Astrocyte (in vitro differentiated cells and primary cell): ENCODE measurements at places on chromosomes 16 and 17. TPM values are rescaled to one million over a fixed set of nuclear protein-coding genes. Genes with fewer than 3 reads are reported as not detected.
A peak's percentile ranks its signal among the peaks of the same experiment; 100 is the strongest.

GRCh38 chr16:50188619-50189136 is 35.6 kb downstream of the TENT4B start:
- no peak overlapping the region for H3K4me3 ChIP-seq
- H3K36me3 ChIP-seq = no peaks in the 10 kb centered on the region
- DNase-seq = no peak
- peaks cover 19% of the 10 kb centered on the region for H3K4me1 ChIP-seq
- no peaks in the 10 kb centered on the region for H3K27me3 ChIP-seq

Gene ATP2A1
- total RNA-seq = 1.0 and 2.0 TPM in 2 replicates

DNA sequence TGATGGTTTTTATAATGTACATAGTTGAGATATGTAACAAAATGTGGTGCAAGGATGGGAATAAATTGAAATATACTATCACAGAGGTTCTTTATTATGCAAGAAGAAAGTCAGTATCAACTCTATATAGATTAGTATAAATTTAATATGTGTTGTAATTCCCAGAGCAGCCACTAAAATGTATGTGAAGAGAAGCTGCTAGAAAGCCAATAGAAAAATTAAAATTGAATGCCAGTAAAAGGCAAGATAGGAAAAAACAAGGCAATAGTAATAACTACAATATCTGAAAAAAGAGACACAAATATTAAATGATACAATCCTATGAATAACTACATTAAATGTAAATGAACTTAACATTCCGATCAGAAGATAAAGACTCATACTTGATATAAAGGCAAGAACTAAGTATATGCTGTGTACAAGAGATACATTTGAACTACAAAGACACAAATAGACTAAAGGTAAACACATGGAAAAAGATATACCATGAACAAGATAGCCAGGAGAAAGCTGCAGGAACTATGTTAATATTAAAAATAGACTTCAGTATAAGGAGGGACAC is 92.0 kb downstream of the ABCA8 start:
- no peak overlapping the region for H3K4me3 ChIP-seq
- DNase-seq = no peak
- H3K27me3 ChIP-seq = no peaks in the 10 kb centered on the region
- no peaks in the 10 kb centered on the region for H3K36me3 ChIP-seq
- H3K27ac ChIP-seq = no peak overlapping the region

GRCh38 chr16:19722981-19723380 is 4.9 kb downstream of the IQCK start:
- DNase-seq = no peak
- no peak overlapping the region for H3K4me3 ChIP-seq
- H3K27ac ChIP-seq = no peak overlapping the region
- H3K27me3 ChIP-seq = no peaks in the 10 kb centered on the region
- no peaks in the 10 kb centered on the region for H3K36me3 ChIP-seq
- peaks cover 7% of the 10 kb centered on the region for H3K4me1 ChIP-seq

DNA sequence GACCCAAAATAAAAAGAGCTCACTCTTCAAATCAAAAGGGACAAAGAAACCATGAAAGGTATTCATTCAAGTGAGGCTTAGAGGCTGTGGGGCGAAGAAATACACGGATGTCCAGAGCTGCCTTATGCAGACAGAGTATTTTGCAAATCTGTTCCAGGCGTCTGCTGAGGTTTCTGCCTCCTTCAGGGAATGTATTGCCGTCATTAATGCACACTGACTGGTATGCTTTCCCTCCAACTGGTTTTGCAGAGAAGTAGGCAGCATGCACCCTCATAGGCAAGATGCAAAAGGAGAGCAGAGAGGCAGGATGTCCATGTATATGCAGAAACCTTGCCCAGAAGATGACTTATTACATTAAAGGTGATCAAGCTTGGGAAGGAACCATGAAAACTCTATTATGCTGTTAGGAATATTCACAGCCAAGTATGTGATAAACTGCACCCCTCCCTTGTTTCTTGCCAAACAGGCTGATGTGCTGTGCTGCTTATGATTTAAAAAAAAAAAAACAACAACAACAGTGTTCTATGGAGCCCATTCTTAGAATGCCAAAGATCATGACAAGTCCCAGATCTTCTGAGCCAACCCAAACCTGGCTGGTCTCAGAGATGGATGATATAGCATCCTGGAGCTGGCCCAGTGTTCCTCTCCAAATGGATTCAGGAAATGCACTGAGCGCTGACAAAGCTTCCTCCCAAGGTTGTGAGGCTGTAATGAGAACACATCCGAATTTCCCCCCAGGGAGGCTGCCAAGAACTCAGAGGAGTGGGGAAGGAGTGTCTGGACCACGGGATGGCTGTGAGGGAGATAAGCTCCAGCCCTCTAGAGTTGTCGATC is 77.6 kb upstream of the HLF start:
- H3K4me1 ChIP-seq = no peaks in the 10 kb centered on the region
- H3K27ac ChIP-seq = no peak overlapping the region
- DNase-seq = no peak
- no peaks in the 10 kb centered on the region for H3K36me3 ChIP-seq

GRCh38 chr16:89257281-89257731 is 39.8 kb downstream of the ZNF778 start:
- no peaks in the 10 kb centered on the region for H3K27me3 ChIP-seq
- H3K27ac ChIP-seq = no peak overlapping the region
- DNase-seq = no peak
- no peaks in the 10 kb centered on the region for H3K36me3 ChIP-seq

DNA sequence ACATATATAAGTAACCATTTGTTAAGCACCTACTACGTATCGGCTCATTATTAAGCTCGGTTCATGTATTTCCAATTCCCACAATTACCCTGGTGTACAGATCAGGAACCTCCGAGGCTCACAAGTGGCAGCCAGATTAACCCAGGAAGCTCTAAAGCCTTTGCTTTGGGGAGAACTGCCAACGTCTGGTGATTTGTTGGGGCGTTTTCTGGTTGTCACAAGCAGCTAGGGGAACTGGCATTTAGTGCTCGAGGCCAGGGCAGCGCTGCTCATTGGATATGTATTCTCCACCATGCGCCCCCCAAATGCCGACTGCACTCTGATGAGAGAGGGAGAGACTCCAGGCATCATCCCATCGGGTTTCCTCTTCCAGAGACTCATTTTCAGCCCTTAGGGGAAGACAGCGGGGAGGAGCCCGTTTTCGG is 541 bp downstream of the ZNF18 start:
- H3K27ac ChIP-seq = peak overlapping the region; percentile 79
- peaks cover 3% of the 10 kb centered on the region for H3K4me1 ChIP-seq
- peak overlapping the region; percentile 92 for H3K4me3 ChIP-seq

Gene HID1
- total RNA-seq = 2.5 and 2.6 TPM in 2 replicates

DNA sequence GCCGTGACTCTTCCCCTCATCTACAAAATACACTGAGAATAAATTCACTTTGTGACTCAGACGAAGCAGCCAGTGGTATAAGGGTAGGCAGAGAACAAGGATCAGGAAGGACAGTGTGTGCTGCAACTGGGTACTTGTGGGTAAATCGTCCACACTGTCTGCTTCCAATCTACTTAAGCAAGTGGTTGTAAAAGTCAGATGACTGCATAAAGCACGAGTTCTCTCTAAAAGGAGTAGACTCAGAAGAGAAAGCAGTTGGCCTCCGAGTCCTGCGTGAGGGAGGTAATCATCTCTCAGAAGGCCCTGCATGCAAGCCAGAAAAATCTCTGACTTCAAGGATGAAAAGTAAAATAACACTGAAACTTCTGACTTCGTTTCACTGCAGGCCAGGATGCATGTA is 43.1 kb downstream of the ANKFY1 start:
- no peak overlapping the region for H3K27ac ChIP-seq
- H3K4me1 ChIP-seq = no peaks in the 10 kb centered on the region
- no peaks in the 10 kb centered on the region for H3K27me3 ChIP-seq
- peaks cover 6% of the 10 kb centered on the region for H3K36me3 ChIP-seq
- no peak for DNase-seq

DNA sequence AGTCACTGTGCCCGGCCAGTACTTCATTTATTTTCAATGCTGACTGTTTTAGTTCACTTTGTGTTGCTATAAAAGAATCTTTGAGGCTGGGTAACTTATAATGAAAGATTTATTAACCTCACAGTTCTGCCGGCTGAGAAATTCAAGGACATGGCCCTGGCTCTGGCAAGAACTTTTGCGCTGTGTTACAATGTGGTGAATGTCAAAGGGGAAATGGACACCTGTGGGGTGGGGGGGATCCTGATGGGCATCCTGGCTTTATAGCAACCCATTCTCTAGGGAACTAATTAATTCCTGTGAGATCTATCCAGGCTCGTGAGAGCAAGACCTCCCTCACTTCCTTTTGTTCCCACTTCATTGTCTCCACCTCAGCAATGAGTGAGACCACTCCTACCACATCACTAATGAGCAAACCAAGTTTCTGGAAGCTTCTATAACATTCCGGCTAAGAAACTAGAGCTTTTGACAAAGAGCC is 17.1 kb upstream of the CDH3 start:
- no peaks in the 10 kb centered on the region for H3K27me3 ChIP-seq
- H3K4me1 ChIP-seq = no peaks in the 10 kb centered on the region
- H3K27ac ChIP-seq = no peak overlapping the region

DNA sequence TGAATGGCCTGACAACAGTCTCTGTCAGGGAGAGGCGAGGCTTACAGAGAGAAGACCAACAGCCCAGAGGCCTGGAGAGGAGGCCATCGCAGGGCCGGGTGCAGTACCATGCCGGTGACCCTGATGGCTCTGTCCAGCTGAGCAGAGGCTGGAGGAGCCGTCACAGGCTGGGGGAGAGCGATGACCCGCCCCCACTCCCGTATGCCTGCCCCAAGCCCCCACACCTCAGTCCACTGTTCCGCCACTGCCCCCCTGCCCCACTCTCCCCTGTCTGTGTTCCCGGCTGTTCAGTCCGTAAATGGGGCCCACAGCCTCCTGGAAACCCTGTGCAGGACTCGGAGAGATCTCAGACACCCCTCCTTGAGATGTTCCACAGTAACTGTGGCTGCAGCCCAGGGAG is 12.8 kb upstream of the FAM83G start:
- H3K4me1 ChIP-seq = no peaks in the 10 kb centered on the region
- H3K4me3 ChIP-seq = no peak overlapping the region
- H3K27me3 ChIP-seq = peaks cover 3% of the 10 kb centered on the region
- H3K36me3 ChIP-seq = no peaks in the 10 kb centered on the region
- no peak overlapping the region for H3K27ac ChIP-seq

GRCh38 chr16:79151-80054 is 1.4 kb downstream of the MPG start:
- peaks cover 58% of the 10 kb centered on the region for H3K4me1 ChIP-seq
- H3K27me3 ChIP-seq = no peaks in the 10 kb centered on the region
- DNase-seq = no peak
- H3K4me3 ChIP-seq = peak overlapping the region; percentile 69
- H3K36me3 ChIP-seq = peaks cover 2% of the 10 kb centered on the region

GRCh38 chr17:64498308-64499203 is 1.7 kb upstream of the POLG2 start:
- H3K4me1 ChIP-seq = peaks cover 38% of the 10 kb centered on the region
- H3K27ac ChIP-seq = peak overlapping the region; percentile 16
- H3K27me3 ChIP-seq = no peaks in the 10 kb centered on the region
- H3K4me3 ChIP-seq = no peak overlapping the region
- DNase-seq = no peak

Gene NSMCE1
- 12.1 and 13.9 TPM in 2 replicates for total RNA-seq

DNA sequence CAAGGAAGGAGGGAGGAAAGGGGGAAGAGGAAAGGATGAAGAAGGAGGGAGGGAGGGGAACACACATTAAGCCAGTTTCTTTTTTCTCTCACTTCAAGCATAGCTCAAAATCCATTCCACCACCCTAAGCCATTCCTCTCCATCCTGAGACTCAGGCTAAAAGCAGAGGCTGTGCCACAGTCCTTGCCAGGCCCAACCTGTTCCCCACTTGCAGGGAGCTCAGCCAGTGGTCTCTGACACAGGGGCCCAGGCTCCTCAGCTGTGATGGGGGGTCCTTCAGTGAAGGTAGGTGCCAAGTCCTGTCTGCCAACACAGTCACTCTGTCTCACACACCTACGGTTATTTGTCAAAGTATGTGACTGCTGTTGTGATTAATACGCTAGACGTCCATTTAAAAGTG is 44.6 kb downstream of the SDK2 start:
- H3K36me3 ChIP-seq = no peaks in the 10 kb centered on the region
- no peaks in the 10 kb centered on the region for H3K27me3 ChIP-seq
- DNase-seq = no peak
- no peak overlapping the region for H3K27ac ChIP-seq
- no peaks in the 10 kb centered on the region for H3K4me1 ChIP-seq

DNA sequence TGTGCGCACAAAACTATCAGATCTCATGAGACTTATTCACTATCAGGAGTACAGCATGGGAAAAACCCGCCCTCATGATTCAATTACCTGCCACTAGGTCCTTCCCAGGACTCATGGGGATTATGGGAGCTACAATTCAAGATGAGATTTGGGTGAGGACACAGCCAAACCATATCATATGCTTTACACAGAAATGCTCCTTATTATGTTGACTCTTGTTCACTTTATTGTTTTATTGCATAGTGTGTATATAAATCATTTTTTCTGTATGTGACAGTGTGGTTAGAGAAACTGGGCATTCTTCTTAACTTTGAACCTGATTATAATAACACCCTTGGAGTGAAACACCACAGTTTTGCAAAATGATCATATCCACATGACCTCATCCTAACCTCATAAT is 212.8 kb upstream of the TNRC6C start:
- no peak overlapping the region for H3K27ac ChIP-seq
- no peaks in the 10 kb centered on the region for H3K4me1 ChIP-seq
- peaks cover 16% of the 10 kb centered on the region for H3K27me3 ChIP-seq
- H3K36me3 ChIP-seq = no peaks in the 10 kb centered on the region

DNA sequence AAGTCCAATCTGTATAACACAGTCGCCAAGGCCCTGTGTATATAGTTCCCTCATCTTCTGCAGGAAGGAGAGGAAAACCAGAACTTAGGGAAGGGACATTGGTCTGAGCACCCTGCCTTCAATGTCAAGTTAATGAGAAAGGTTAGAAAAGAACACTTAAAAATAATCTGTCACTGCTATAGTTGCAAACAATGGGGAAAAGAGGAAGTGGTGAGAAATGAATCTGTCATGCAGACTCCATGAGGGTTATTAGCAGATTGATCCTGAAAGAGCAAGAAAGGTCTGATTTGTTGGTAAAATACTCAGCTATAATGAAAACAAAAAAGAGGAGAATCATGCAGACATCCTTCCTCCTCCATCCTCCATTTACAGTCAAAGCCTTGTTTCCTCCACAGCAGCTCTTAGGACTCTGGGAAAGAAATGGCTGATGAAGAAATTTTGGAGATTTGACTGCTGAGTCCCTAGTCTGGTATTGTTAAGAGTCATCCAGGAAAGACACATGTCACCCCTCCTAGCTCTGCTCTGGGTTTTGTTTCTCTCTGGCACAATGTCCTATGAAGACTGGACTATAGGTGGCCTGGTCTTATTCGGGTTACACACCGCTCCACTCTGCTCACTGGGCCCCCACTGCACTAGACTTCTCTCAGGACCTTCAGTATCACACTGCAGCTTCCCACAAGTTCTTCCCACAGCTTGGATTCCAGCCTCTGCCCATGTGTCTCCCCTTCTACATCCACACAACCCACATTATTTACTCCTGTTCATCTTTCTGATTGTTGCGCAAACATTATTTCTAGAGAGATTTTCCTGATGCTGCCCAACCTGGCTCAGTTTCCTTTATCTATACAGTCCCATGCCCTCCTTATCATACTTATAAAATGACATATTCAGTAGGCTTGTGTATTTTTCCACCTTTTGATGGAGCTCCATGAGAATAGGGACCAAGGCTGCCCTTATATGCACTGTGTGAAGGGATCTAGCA is 56.5 kb upstream of the XYLT1 start:
- no peaks in the 10 kb centered on the region for H3K27me3 ChIP-seq
- no peaks in the 10 kb centered on the region for H3K36me3 ChIP-seq
- DNase-seq = no peak
- H3K4me1 ChIP-seq = no peaks in the 10 kb centered on the region

GRCh38 chr16:30931068-30931650 is 7.8 kb downstream of the FBXL19 start:
- no peak overlapping the region for H3K4me3 ChIP-seq
- no peaks in the 10 kb centered on the region for H3K27me3 ChIP-seq
- peaks cover 19% of the 10 kb centered on the region for H3K36me3 ChIP-seq
- no peak for DNase-seq
- no peaks in the 10 kb centered on the region for H3K4me1 ChIP-seq
